ENCODE measurements at places on chromosomes 11 and 22. TPM values are rescaled to one million over a fixed set of nuclear protein-coding genes. Genes with fewer than 3 reads are reported as not detected.

GRCh38 chr11:111230122-111230465 is 15.4 kb upstream of the POU2AF2 start:
- no peak for DNase-seq

DNA sequence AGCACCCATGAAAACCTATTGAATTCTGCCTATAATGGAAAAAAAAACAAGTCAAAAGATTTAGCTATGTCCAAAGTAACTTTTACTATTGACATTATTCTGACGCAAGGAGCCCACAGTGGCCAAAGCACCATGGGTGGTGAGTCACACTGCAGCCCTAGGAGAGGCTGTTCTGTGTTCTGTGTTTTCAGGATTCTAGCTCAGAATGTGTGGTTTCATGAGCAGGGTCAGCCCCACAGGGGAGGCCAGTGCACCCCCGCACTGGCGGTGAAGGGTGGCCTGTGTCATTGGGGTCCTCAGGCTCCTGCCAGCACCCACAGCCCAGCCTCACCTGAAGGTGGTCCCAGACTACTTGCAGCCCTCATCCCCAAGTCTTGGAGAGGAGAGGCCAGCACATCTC is 112.2 kb downstream of the BRD1 start:
- DNase-seq = no peak

DNA sequence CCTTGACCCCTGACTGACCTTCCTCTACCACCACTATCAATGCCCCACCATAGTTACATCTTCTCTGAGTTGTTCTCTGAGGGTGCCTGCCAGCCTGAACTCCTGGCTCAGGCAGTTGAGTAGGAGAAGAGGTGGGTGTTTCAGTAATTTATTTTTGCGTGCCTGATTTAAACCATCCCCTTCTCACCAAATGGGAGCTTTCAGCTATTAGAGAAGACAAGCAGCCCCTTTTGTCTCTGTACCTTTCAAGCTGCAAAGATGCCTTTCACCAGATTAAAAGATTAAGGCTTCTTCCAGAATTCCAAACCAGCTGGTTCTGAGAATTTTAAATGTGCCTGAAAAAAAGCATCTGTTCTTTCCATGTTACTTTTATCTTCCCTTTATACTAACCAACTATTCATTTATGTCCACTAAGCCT is 223.8 kb downstream of the FAM76B start:
- no peak for DNase-seq

- no peak for DNase-seq
Measured at GRCh38 chr11:95327273-95327948, 96.4 kb upstream of the SESN3 start.

- no peak for DNase-seq
Measured at GRCh38 chr11:64391839-64392238, 32.9 kb downstream of the RPS6KA4 start.

GRCh38 chr11:69524991-69525411 is 43.5 kb downstream of the LINC01488 start:
- no peak for DNase-seq

DNA sequence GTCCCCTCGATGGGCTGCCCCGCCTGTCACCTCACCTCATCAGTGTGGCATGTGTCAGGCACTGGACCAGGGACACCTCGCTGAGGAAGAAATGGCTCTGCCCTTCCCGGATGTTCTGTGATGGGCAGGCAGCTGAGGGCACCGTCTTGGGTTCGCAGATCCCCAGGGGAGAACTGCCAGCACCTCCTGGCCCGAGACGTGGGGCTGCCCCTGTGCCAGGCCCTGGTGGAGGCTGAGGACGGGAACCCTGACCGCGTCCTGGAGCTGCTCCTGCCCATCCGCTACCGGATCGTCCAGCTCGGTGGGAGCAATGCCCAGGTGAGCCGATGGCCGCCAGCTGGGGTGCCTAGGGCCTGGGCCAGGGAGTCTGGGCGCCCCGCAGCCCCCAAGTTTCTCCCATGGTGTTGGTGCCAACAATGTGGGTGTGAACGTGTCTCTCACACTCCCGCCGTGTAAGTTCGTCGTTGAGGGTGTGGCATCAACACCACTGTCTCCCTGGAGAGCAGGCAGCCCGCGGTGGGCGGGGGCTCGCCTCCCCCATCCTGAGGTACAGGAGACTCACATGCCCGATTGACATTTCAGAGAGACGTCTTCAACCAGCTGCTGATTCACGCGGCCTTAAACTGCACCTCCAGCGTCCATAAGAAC is 7.3 kb upstream of the GTSE1 start:
- no peak for DNase-seq

DNA sequence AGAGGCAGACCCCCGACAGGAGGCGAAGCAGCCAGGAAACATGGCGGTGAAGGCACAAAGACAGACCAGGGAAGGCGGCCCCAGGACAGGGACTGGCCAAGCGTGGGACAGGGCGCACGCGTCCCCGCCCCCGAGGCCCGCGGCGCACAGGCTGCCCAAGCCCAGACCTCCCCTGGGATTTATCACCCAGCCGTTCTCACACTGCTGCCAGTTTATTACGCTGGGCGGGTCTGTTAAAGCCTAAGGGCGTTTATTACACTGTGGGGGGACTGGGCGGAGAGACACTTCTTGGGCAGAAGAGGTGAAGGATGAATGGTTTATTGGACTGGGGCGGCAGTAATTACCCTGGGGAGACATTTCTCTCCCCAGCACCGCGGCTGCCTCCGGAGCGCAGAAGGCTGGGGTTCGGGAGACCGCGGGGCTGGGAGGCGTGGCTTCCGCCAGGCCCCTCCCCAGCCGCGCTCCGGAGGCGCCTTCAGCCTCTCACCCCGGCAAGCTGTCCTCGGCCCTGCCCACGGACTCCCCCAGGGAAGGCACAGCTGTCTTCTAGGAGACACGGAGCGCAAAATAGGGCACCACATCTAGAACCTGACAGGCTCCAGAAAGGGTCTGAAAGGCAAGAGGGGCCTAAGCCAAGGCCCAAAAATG is 47.1 kb downstream of the SLC22A12 start:
- no peak for DNase-seq

GRCh38 chr11:8233691-8234424 is 29.8 kb downstream of the LMO1 start:
- DNase-seq = no peak

DNA sequence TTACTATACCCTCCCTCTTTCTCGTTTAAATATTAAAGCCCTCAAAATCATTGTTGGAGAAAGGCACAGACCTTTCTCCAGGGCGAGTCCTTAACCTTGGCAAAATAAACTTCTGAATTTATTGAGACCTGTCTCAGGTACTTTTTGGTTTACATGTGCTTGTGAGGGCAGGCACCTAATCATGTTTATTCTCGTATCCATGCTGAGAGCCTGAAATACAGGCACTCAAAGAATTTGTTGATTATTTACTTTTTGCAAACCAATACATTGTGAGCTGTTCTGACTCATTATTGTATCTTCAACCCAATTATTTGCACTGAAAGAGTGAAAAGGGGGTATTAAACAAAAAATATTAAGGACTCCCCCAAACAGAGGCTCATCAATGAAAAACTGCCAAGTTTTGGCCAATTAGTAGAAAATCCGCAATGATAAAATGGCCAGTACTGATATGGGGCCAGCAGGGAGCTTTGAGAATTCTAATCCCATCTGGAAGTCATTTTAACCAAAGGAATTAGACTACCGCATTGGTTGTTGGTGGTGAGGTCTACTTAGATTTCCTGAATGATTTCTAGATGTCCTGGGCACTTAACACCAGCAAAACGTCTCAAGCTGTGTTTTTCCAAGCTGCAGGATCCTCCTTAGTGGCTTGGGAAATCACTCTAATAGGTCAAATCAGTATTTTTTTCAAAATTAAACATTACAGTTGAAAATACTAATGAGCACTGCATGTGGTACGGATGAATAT is 157.3 kb downstream of the SWAP70 start:
- no peak for DNase-seq

DNA sequence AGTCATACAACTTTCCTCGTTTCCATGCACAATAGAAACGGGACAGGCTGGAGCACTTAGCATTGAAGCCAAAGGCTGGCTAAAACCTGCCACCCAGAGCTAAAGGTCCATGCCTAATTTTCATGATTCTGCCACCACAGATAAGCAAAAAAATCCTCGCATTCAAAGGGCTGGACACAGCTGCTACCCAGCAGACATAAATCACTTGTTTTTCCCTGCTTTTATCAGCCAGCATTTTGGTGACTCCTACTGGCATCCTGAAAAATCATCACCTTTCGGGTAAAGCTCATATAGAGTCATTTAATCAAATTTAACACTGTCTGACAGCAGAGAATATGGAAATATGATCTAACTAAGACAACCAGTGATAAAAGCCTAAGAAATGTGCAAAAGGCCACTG is 37.9 kb downstream of the ALG9 start:
- no peak for DNase-seq

DNA sequence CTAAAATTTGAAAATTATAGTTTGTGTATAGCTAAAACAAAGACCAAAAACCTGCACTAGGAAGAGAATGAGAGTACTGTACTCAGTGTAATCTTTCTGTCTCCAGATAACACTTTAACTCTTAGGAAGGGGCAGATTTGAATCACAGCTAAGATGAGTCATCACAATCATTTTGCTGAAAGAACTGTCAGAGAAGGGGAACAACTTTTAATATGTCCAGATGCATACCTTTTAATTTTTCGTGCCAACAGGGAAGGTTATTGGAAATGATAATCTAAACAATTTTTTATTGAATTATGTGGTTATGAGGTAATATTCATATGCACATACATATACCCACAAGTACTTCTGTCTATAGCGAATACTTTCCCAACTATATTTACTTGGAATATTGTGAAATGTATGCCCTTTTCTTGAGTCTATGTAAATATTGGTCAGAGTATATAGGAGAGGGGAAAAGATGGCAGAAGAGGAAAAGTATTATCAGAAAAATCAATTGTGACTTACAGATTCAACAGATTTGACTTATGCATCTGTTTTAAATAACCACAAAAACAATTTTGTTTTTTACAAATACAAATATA is 51.1 kb upstream of the MUC15 start:
- DNase-seq = no peak

DNA sequence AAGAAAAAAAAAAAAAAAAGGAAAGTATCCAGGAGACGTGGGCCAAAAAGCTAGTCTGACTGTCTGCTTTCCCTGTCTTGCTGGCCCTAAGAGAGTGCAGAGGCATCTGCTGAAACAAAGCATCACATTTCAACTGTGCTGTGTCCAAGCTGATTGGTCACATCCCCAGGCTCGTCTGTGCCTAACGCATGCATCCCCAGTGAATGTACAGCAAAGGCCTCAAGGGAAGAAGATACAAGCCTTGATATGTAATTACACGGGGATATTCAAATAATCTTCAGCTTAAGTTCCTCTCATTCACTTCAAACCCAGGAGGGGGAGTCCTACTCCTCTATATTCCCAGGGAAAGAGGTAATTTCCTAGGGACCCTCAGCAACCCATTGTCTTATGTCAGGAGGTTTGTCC is 5.4 kb upstream of the SORL1 start:
- no peak for DNase-seq

DNA sequence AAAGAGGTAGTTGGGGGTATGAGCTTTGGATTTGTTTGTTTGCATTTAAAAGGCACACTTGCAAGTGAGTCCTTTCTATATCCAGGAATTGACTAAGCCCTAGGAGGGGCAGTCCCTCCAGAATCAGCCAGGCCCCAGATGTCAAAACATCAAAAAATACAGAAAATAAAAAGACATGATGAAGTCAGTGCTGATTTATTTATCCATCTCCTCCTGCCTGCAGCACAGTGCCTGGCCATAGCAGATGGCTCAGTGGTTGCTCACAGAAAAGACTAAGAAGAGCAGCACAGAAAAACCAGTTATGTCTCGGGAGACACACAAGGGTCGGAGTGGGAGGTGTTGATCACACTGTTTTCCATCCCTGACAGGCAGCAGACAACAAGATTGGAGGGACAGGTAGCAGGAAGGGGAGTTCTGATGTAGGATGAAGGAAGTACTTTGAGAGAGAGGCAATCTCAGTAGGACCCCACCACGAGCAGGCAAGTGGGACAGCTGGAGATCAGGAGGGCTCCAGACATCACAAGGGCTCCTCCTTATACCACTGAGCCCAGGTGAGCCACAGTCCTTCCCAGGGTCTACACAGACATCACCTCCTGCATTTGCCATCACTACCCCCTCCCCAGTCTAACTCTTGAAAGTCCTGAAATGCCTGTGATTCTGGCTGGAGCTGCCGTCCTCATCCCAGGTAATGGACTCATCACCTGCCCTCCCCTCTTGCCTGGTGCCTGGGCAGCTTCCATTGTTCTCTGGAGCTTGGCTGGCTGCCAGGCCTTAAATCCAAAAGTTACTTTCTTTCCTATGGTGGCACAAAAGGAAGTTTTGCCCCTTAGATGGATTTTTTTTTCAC is 32.3 kb downstream of the TMPRSS5 start:
- DNase-seq = no peak

DNA sequence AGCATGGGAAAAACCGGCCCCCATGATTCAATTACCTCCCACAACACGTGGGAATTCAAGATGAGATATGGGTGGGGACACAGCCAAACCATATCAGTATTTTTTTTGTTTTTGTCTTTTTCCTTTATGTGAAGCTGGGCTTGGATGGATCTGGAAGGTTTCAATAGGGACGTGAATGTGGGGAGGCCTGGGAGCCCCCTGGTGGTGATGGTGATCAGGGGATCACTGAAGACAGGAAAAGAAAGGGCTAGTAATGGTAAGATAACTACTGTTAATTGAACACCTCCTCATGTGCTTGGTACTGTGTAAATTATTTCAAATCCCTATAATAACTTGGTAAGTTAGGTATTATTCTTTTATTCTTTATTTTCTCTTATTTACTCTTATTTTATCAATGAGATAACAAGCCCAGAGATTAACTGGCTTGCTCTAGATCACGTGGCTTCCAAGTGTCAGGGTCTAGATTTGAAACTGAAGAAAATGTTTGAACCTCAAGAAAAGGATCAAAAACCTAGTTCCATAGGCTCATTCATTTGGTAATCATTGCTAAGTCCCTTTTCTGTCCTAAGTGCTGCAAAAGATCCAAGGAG is 364.2 kb downstream of the TENM4 start:
- DNase-seq = peak; percentile 34

DNA sequence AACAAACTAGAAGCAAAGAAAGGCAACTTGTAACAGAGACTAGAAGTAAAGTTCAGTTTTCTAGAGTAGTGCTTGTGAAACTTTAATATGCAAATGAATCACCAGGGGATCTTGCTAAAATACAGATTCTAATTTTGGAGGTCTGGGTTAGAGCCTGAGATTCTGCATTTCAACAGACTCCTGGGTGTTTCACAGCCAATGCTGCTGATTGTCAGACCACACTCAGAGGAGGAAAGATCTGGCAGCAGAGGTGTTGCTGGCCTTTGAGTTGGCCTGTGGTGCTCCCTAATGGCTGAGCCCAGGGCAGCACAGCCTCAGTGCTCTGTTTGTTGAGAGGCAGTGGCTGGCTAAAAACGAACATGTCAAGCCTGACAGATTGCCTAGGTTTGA is 5.4 kb downstream of the CRY2 start:
- no peak for DNase-seq

DNA sequence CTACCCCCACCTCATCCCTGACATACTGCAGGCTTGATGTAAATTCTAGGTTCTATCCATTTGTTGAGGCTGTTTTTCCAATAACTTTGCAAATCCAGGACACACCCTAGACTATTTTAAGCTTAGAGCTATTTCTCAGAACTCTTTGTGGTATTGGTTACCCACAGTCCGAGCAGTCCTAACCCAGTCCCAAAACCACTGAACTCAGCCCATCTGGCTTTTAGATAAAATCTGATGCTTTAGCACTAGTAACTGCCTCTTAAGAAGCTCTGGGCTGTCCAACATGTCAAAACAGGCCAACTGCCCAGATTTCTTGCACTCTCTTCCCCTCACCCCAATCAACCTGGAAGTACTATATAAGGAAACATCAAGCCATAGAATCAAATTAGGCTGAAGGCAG is 344.4 kb upstream of the CADM1 start:
- DNase-seq = no peak

SLC22A25 gene
- not detected for total RNA-seq

SMC1B gene
- not detected for total RNA-seq

MRGPRX3 gene
- total RNA-seq = not detected

APOL4 gene
- 9.0 TPM for total RNA-seq

APOBEC3B gene
- 5.8 TPM for total RNA-seq

SEZ6L gene
- total RNA-seq = not detected

All from upper lobe of left lung (tissue), 6 donors.